ENCODE measurements at places on chromosomes 1 and 21. TPM values are rescaled to one million over a fixed set of nuclear protein-coding genes. Genes with fewer than 3 reads are reported as not detected.

Gene CCDC27
- total RNA-seq = not detected

GRCh38 chr1:156703741-156704140 lies 1.6 kb downstream of the CRABP2 start:
- no peaks in the 10 kb centered on the region for H3K36me3 ChIP-seq
- no peak overlapping the region for H3K27ac ChIP-seq
- H3K4me3 ChIP-seq = no peak overlapping the region
- H3K27me3 ChIP-seq = no peaks in the 10 kb centered on the region
- DNase-seq = no peak

Gene OLFML3
- total RNA-seq = 25.1 TPM

DNA sequence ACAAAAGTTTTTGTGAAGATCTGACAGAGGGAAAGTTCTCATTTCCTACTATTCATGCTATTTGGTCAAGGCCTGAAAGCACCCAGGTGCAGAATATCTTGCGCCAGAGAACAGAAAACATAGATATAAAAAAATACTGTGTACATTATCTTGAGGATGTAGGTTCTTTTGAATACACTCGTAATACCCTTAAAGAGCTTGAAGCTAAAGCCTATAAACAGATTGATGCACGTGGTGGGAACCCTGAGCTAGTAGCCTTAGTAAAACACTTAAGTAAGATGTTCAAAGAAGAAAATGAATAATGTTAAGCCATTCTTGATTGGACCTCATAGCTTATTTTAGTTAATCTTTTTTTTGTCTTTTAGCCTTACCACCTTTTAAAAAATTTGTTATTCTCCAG lies 14.1 kb downstream of the GGPS1 start:
- H3K27me3 ChIP-seq = no peaks in the 10 kb centered on the region
- no peak for DNase-seq
- no peak overlapping the region for H3K4me3 ChIP-seq
- H3K27ac ChIP-seq = no peak overlapping the region
- H3K4me1 ChIP-seq = no peaks in the 10 kb centered on the region

- H3K4me3 ChIP-seq = no peak overlapping the region
- no peaks in the 10 kb centered on the region for H3K27me3 ChIP-seq
- H3K27ac ChIP-seq = no peak overlapping the region
- peaks cover 5% of the 10 kb centered on the region for H3K4me1 ChIP-seq
- DNase-seq = no peak
These were observed 147.8 kb downstream of the TENT5C start for GRCh38 chr1:117753652-117754051.

DNA sequence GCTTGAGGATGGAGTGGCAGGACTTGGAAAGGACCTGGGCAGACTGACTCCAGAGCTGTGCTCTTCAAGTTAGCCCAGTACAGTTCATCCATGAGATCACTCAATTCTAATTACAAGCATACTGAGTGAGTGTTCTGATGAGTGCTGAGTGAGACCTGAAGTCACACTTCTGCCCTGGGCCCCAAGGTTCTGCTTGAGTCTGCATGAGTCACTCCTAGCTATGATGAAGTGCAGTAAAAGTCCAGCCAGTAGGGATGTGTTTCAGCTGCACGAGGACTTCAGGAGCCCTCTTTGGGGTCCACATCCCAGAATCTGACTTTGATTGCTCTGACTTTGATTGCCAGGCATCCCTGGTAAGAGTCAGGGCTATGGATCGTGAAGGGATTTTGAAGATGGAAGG lies 35.8 kb downstream of the PLEKHA6 start:
- H3K4me3 ChIP-seq = no peak overlapping the region
- H3K27ac ChIP-seq = no peak overlapping the region
- DNase-seq = no peak
- H3K4me1 ChIP-seq = no peaks in the 10 kb centered on the region
- H3K36me3 ChIP-seq = no peaks in the 10 kb centered on the region
